ENCODE measurements at places on chromosomes 6 and 20.

DNA sequence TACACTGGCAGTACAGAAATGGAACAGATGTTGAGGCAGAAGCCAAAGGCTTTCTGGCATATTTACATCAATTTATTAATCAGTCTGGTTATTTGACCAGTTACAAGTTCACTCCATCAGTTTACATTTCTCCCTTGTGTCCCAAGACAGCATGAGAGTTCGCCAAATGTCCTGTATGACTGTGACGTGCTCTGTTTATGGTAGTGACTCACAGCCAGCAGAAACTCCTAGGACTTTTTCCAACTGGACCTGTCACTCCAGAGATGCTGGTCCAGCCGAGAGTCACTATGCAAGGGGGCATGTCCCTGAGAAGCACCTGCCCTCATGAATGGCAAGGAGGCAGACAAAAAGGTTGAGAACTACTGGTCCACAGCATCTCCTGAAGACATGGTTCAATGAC, 160.0 kb downstream of the LRFN2 start:
- no peak for DNase-seq

GRCh38 chr6:128343706-128344105, 176.7 kb downstream of the PTPRK start:
- DNase-seq, result no peak

DNA sequence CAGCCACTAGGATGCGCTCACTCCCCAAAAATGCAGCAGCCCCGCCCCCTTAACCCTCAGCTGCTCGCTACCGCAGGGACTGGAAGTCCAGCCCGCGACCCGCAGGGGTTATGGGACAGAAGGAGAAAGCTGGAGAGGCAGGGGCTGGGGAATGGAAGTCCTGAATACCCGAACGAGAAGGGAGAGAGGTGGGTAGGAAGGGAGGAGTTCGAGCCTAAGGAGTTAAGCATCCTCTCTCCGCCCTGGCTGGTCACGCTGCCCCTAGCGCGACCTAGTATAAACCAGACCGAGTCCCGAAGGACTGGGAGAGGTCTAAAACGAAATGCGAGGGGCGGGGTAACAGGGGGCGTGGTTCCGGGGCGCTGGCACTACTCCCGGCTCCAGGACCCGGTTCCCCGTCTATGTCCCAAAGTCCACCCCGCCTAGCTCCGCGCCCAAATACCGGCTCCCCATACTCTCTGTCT, 448 bp upstream of the DDAH2 start:
- DNase-seq, result no peak

DNA sequence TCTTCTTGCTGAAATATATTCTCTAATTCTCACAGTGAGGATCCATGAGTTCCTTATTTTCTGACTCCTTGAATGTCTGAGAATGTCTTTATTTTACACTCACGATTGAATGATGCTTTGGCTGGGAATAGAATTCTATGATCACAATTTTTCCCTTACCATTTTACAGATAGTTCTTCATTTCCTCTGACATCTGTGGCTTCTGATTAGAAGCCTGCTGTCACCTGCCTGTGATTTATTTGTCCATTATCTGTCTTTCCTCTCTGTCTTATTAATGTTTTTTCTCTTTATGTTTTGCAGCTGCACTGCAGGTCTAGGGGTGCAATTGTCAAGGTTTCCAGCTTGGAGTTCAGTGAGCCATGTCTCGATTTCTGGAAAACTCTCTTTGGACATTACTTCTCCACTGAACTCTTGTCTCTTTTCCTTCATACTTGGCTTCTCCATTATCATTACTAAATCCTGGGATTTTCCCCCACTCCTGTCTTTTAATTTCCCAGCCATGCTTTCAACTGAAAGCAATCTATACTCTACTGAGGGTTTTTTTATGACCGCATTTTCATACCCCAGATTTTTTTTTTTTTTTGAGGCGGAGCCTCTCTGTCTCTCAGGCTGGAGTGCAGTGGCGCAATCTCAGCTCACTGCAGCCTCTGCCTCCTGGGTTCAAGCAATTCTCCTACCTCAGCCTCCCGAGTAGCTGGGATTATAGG, 121.2 kb upstream of the PRND start:
- no peak for DNase-seq

DNA sequence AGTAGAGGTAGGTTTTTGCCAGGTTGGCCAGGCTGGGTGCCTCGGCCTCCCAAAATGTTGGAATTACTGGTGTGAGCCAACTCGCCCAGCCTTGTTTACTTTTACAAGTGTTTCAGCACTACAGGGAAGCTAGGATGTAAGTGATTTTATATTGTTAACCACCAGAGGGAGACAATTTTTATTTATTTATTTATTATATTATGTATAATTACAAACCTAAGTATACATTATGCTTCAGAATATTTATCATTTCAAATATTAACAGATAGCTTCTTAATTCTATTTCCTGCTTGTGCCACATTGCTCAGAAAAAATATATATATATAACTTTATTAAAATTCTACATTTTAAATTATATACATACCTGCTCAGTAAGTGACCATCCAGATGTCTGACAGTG, 9.8 kb downstream of the MMUT start:
- peak; percentile 5 for DNase-seq

DNA sequence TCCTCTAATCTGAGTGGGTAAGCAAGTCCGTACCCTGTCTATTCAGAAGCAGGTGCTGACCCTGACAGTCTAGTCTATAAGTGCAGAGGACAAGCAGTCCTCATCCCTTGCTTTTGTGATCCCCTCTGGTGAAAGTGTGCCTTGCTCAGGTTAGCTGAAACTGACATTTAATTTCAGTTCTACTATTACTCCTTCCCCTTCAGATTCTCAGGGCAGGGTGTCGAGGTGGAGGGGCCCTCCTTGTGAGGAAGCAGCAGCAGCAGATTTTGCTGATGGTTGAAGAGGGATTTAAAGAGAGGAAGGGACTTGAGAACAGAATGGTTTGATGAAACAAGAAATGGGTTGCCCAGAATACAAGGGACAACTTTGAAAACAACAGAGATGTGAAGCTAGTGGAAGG, 309.3 kb downstream of the CLIC5 start:
- DNase-seq, result no peak

DNA sequence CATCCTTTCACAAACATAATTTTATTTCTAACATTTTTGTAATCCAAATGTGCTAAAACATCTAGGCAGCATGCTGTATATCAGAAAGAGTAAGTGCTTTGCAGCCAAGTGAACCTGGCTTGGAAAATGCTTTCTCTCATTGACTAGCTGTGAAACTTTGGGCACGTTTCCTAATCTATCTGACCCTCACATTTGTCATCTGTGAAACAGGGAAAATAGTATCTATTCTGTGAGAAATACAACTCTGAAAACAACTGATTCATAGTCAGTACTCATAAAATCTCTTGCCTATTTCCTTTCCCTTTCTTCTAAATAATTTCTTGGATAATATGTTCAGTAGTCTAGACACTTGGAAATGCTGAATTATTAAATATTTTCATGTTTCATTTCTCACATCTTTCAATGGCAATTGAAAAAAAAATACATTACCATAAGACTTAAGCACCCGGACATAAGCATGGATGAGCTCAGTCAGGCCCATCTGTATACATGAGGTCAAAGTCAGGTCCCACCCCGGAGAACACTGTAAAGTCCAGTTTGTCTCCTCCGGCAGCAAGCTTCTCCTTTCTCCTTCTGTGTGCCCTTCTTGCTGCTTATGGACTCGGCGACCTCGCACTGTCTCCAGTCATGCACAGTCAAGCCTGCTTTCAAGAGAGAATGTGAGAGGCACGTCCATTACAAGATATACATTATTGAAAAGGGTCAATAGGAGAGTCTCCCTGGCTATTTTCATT, 455.0 kb upstream of the SOX4 start:
- no peak for DNase-seq

DNA sequence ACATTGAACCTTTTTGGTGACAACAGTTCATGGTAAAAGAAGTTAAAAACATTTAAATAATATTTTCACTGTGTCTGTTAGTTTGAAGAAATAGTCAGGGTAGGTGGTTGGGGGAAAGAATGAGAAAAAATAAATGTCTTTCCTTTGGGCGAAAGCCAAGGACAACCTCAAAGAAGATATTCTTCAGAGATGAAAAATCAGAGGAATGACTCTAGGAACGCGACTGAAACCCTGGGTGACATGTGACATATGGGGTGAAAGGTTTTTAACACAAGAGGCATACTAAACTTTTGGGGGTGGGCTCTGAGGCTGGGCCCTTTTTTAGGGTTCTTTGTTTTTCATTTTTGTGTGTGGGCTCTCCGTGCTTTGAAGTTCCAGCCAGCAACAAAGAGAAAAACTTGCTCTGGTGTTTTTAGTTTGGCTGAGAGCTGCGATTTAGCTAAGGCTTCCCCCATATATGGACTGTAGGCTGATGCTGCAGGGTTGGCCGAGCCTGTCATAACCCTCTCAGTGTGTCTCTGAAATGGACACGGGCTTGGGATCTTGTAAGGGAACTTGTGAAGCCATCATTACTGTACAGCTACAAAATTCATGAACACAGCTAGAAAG, 610.1 kb upstream of the ARID1B start:
- DNase-seq, result no peak

DNA sequence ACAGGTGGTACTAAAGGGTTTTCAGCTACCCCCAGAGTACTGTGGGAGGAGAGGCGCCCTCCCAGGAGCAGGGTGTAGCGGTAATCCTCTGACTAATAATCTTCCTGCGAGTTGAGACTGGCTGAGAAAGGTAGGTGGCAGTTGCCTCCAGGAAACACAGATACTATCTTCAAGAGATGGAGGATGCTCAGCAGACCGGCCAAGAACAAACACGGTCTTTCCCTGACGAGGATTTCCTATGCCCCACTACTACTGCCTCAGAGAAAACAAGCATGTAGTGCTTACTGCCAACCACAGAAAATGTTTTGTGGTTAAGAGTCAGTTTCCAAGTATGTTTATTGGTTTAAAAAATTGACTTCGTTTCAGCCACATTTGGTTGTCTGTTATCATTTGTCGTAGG, 26.8 kb downstream of the C6orf89 start:
- no peak for DNase-seq

GRCh38 chr20:36806049-36806448, 32.5 kb upstream of the DSN1 start:
- no peak for DNase-seq

DNA sequence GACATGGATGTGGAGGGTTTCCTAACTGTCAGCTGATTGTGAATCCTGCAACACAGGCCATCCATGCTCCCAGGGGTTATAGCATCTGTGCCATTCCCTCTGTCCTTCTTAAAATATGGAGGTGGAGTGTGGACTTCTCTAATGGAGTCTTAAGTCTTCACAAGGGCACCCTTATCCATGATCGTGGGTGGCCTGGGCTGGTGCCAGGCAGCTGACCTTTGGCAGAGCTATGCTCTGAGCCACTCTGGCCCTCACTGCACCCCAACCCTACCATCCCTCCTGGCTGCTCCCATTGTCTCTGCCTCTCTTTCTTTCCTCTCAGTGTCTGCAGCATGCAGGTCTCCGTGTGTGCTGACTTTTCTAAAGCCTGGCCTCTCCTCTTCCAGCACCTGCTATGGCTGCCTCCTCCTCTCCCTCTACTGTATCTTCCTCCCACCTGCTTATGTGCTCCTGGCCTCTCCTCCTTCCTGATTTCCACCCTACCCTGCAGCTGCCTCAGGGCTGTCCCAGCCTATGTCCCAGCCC, 11.2 kb upstream of the PCMTD2 start:
- DNase-seq, result no peak

- DNase-seq, result no peak
Observed at GRCh38 chr20:2932498-2932897, 59.2 kb downstream of the PTPRA start.

GRCh38 chr6:138231381-138231886, 13.1 kb upstream of the PBOV1 start:
- peak; percentile 32 for DNase-seq

All from NCI-H510A (cell line).